Fibroblast of upper back skin (primary cell): ENCODE measurements at places on chromosomes 12 and 14.
A peak's percentile ranks its signal among the peaks of the same experiment; 100 is the strongest.

GRCh38 chr12:46920499-46920898 lies 94.7 kb upstream of the SLC38A4 start:
- no peak for DNase-seq

DNA sequence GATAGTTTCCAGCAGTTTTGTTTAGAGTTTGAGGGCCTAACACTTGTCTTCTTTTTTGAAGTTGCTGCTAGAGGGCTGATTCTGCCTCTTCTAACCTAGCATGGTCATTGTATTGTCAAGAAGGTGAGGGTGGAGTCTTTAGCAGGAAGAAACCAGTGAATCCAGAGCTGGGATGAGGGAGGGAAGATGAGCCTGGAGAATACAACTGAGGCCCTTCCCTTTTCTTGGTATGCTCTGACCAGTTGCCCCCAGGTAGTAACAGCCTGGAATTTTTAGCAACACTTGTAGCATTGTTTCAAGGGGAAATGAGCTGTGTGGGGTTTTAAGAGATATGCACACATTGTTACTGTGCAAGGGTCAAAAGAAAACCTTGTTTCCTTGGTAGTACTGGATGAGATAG lies 9.0 kb downstream of the FLVCR2 start:
- no peak for DNase-seq

DNA sequence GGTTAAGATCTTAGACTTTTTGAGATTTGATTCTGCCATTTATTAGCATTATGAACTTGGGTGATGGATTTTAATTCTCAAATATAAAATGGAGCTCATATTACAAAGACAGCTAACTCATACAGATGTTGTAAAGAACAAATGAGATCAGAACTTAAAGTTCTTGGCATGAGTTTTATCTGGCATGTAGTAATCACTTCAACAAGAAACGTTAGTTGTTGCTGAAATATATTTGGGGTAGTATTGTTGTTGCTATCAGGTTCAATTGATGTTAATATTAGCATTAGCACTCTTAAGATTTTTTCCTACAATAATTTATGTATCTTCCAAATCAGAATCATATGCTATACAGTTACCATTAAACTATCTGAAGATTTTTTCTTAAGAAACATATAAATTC lies 71.0 kb downstream of the SLC6A15 start:
- no peak for DNase-seq

DNA sequence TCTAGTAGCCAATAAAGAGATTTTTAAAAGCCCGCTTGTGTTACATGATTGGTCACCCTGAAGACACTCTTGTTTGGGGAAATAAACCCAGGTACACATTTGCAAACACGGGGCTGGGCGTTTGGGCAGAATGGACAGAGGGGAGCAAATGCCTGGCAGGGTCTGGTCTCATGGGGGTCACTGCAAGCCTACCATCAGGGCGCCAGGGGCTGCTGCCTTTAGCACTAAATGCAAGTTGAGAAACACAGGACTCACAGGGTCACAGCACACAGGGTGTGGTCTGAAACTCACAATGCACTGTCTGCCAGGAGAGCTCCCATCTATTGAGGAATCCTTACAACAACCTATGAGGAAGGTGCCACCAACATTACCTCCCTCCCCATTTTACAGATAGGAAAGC lies 62.6 kb downstream of the CHGA start:
- DNase-seq, result no peak

DNA sequence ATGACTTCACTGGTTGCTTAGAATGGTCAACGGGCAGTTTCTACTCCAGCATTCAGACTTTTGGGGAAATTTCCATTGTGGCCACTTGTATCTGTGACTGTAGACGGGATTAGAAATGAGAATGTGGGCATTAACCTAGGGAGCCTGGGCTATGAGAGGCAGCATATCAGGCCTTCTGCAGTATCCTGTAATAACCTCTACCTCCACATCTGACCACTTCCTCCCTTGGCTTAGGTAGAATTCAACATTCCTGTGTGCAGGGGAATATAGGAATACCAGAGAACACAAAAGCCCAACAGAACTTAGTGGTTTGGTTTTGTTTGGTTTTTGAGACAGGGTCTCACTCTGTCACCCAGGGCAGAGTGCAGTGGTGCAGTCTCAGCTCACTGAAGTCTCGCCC lies 76.4 kb upstream of the HOXC13 start:
- DNase-seq, result no peak

DNA sequence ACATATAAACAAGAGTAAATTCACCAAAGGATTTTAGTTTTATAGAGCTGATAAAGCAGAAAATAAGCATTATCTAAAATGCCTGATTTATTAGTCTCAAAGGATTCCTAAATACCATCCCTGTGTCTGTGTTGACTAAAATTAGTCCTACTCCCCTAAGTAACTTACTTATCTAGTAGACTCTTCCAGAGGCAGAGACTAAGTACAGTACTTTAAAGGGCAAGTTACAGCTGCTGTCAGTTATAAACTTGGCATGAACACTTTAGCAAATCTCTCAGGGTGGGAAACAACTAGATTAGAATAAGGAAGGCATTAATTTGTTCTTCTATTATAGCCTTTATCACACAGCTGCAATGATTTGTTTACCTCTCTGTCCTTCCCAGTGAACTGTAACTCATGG lies 46.0 kb downstream of the ATP2B1 start:
- DNase-seq, result no peak

DNA sequence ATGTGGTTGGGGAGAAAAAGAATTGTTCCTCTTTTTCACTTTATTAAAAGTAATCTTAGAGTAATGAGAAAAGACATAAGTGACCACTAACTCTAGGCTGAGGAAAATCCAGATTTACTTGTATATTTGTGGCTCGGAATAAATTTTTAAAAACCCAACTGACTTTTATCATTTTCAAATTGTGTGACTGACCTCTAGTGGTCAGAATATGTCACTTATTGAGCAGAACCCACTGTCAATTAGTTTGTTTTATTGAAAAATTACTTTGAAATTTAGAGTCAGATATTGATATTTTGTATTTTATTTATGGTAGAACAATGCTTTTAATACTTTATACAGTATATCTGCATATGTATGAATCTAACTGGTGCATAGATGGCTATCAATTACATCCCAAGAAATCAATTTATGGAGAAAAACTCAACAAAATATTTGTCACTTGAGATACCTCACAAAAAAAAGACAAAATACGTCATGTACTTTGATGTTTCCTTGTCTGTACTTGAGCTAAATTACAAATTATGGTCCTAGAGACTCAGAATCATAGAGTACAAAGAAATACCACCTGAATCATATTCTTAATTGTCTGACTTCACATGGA lies 229.4 kb downstream of the CNTN1 start:
- peak; percentile 24 for DNase-seq

GRCh38 chr12:84375449-84376170 lies 537.0 kb downstream of the SLC6A15 start:
- peak; percentile 55 for DNase-seq

- no peak for DNase-seq
Measured at GRCh38 chr14:100835548-100836310, 9.8 kb downstream of the MEG3 start.

GRCh38 chr12:65536876-65537681 lies 258.6 kb downstream of the MSRB3 start:
- DNase-seq, result peak; percentile 100
